NCI-H2107 (cell line): ENCODE measurements at places on chromosomes 2 and 18.

DNA sequence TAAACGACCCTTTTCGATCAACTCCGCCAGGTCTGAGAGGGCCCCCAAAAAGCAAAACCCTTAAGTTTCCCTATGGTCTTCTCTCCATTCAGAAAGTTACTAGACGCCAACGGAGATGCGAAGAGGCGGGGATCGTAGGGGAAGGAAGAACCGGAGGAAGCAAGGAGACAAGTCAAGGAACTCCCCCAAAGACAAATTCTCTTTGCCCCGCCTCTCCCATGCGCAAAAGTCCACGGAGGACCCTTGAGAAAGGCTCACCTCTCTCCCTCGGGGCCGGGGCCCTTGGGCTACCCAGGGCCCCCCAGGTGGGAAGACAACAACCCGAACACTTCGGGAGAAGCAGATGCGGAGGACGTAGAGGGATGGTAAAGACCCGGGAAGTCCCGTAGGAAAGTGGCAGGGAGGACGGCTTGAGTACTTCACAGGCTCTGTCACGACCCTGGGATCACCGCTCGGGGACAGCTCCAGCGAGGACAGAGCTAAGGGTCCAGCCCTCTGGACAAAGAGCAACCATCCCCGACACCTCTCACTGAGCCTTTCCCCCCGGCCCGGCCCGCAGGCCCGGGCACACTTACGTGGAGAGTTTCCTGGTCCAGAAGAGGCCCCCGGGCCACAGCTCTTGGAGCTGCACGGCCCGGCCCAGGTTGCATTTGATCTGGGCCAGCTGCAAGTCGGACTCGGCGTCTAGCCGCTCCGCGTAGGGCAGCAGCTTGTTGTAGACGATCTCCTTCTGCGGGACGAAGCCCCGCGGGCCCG is 647 bp downstream of the PSME4 start:
- DNase-seq: no peak

DNA sequence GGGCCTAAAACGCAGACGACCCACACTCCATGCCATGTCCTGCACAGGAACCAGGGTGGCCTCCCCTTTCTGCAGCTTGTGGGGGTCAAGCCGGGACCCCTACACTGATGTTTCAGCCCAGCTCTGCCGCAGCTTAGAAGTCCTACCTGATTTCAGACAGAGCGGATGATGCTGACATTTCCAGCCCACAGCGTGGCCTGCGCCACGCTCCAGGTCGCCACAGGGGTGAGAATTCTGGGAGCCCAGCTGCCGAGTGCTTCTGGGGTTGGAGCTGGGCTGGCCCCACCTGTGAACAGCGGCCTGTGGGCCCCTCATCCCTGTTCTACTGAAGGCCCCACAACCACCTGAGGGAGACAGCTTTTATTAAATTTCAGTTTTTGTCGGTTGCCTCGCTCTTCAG is 77.2 kb downstream of the NFATC1 start:
- DNase-seq: no peak

- no peak for DNase-seq
These were observed 299.0 kb downstream of the TRIB2 start for GRCh38 chr2:13015532-13016320.

- DNase-seq: no peak
These were observed 74.2 kb downstream of the TNS1 start for GRCh38 chr2:217928324-217929181.
